ENCODE measurements at places on chromosomes 2 and 18.

GRCh38 chr18:48817021-48817461 lies 133.7 kb downstream of the SMAD7 start:
- no peak for DNase-seq

DNA sequence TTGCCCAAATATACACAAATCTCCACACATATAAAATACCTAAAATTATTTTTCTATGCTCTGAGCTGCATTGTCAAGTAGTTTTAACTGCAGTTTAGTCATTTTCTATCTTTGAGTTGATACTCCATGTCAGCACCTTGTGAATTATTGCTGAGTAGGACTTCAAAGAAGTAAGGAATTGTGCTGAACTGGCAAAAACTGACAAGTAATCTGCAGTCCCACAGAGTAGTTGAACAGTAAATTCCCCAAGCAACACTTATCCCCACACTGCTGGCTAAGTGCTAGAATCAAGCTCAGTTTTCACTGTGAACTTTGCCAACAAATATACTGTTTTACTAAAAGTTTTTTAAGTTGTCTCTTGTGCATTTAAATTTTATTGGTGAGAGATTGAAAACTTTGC lies 141.8 kb upstream of the ST6GAL2 start:
- no peak for DNase-seq

- DNase-seq = no peak
These were observed 59.1 kb downstream of the GBX2 start for GRCh38 chr2:236109061-236109460.

DNA sequence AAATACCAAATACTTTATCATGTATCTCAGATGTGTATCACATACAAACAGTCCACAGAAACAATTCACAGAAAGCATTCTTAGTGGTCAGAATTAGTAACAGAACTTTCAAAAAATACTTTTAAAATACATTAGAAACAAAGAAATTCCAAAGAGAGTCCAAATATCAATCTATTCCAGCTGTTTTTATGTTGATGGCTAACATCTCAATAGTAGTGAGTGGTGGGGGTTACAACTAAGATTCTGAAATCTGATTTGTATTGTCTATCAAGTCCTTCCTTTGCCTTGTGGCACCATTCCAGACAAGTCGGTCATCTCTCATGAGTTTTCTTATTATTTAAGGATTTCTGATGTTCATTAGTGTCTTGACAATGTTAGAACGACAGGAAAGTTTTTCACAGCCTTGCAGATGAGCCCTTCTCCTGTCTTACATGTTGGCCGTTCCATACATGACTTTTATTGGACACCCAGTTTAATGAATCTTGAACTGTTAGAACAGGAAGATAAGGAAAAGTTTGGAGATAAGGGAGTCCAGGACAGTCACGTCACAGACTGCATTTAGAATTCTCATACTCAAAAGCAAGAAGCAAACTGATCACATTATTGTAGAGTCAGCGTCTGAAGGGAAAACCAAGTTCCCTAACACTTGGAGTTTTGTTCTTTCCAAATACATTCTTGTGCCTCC lies 410.3 kb downstream of the PID1 start:
- DNase-seq = no peak

- DNase-seq = no peak
These were observed 20.6 kb downstream of the NPAS2 start for GRCh38 chr2:100840519-100840918.

DNA sequence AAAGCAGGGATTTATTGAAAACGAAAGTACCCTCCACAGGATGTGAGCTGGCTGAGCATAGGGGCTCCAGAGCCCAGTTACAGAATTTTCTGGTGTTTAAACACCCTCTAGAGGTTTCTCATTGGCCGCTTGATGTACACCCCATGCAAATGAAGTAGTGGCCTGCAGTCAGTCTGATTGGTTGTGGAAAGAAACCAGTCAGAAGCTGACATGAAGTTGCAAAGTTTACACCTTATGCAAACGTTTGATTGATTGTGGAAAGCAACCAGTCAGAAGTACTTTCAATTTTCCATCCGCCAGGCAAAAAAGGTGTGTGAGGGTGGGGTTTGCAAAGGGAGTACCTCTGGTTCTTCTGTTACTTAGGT lies 62.3 kb downstream of the VWA3B start:
- DNase-seq = no peak

DNA sequence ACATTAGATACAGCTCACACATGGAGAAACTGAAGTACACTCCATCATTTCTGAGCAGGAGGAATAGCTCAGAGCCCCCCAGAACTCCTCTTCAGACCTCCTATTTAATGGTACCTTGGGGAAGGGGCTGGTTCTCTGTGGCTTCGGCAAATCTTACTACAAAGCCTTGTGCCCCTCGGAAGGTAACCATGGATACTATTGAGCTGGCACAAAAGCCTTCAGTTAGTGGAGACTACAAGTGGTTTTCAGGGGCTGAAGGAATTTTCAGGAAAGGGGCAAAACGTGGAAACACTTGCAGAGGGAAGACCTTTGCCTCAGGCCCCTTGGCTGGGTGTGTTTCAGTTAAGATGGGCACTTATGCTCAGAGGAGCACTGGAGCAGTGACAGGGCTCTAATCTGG lies 1.1 kb upstream of the FAM237A start:
- no peak for DNase-seq

GRCh38 chr2:126220331-126220730 lies 435.6 kb upstream of the GYPC start:
- DNase-seq = no peak

DNA sequence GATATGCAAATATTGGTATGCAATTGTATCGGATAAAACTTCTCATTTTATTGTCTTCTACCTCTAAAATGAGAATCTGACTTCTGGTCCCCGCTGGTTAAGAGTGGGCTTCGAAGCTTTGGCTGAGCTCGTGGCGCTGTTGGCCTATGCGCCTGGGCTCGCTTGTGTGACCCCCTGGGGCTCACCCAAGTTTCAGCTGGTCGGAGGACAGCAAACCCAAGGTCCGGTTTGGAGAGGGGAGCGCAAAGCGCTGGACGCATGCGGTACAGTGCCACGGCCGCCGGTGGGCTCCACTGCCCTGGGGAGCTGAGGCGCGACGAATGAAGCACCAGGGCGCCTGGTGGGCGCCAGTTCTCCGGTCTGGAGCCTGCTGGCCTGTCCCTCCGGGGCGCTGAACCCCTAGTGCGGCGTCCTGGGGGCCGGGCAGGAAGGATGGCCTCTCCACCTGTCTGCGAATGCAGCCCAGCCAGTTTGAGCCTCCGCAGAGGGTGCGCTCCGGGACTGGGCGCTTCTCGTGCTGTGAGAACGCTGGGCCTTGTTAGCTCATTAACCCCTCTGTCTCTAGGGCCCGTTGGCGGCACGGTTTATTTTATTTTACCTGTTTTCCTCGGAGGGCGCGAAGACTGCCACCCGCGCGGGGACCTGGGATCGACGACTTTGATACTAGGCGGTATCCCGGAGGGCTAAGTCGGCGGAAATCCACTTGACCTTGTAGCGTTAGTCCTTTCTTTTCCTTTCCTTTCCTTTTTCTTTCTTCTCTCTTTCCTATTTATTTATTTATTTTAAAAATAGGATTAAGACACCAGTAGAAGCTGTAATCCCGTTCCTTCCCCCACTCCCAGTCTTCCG lies 10.4 kb downstream of the MEIS1 start:
- DNase-seq = no peak

DNA sequence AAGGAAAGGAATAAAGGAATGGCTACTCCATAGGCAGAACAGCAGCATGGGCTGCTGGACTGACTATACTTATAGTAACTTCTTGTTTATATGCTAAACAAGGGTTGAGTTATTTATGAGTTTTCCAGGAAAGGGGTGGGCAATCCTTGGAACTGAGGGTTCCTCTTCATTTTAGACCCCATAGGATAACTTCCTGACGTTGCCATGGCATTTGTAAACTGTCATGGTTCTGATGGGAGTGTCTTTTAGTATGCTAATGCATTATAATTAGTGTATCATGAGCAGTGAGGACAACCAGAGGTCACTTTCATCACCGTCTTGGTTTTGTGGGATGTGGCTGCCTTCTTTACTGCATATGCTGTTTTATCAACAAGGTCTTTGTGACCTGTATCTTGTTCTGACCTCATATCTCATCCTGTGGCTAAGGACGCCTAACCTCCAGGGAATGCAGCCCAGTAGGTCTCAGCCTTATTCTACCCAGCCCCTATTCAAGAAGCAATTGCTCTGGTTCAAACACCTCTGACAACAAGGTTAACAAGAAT lies 98.6 kb upstream of the CABLES1 start:
- no peak for DNase-seq

GRCh38 chr18:1658908-1659566 lies 754.4 kb downstream of the ADCYAP1 start:
- DNase-seq = no peak

DNA sequence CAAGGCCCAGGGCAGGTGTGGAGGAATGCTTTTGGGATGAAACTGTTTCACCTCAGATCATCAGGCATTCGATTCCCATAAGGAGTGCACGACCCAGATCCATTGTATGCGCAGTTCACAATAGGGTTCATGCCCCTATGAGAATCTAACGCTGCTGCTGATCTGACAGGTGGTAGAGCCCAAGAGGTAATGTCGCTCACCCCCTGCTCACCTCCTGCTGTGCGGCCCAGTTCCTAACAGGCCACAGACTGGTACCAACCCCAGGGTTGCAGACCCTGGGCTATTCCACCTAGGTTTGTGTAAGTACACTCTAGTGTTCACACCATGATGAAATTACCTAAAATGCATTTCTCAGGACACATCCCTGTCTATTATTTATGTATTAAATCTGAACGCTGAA lies 72.5 kb downstream of the COPS8 start:
- no peak for DNase-seq

DNA sequence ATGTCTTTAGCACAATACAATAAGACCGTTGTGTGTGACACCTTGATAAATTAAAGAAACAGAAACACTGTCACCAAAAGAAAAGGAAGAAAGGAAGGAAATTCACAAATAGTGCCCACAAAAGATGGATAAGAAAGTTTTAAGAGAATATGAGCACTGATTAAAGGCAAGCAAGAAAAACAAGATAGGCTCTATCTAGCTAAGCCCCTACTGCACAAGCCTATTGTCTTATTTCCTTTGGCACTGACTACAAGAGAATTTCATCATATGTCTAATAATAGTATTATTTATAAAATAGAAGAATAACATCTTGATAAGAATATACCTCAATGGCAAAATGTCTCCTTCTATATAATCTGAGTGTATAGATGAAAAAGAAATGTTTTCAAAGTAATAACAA lies 335.7 kb downstream of the NCKAP5 start:
- no peak for DNase-seq
